Left hindlimb (tissue), 1 donor: ENCODE measurements at places on chromosomes 7 and 10.
A peak's percentile ranks its signal among the peaks of the same experiment; 100 is the strongest.

GRCh38 chr10:132068431-132069121 lies 2.8 kb downstream of the JAKMIP3 start:
- DNase-seq: no peak

- DNase-seq: no peak
Measured at GRCh38 chr10:18980089-18980629, 68.4 kb upstream of the MALRD1 start.

GRCh38 chr7:114835861-114836260 lies 86.0 kb upstream of the MDFIC start:
- no peak for DNase-seq

- peak; percentile 11 for DNase-seq
Measured at GRCh38 chr7:74214816-74215630, 5.2 kb downstream of the LAT2 start.

- DNase-seq: no peak
Measured at GRCh38 chr7:12074889-12075288, 136.2 kb upstream of the TMEM106B start.
